ENCODE measurements at places on chromosomes 11 and 22. TPM values are rescaled to one million over a fixed set of nuclear protein-coding genes. Genes with fewer than 3 reads are reported as not detected.

Gene MRGPRE
- not detected for total RNA-seq

Gene CHST1
- 2.3 TPM for total RNA-seq

Gene LMO2
- total RNA-seq, result 24.2 TPM

Gene DEFB131B
- total RNA-seq, result not detected

Gene NLRP10
- total RNA-seq, result not detected

Gene ZNF215
- total RNA-seq, result 0.40 TPM

Gene LRRC32
- 35.1 TPM for total RNA-seq

Gene TPCN2
- 33.8 TPM for total RNA-seq

Gene YAP1
- 256 TPM for total RNA-seq

Gene MPPED2
- 6.8 TPM for total RNA-seq

Gene DNHD1
- total RNA-seq, result 20.9 TPM

Gene RASD2
- total RNA-seq, result 45.9 TPM

Gene SYVN1
- 19.0 TPM for total RNA-seq

Gene WBP2NL
- total RNA-seq, result 0.67 TPM

Gene OR52H1
- not detected for total RNA-seq

Gene GPR83
- 0.62 TPM for total RNA-seq

Gene KIRREL3
- 0.54 TPM for total RNA-seq

Gene UPK3A
- total RNA-seq, result not detected

Gene TENM4
- 5.5 TPM for total RNA-seq

Gene USH1C
- not detected for total RNA-seq

Gene PPFIA1
- total RNA-seq, result 54.3 TPM

Gene TMEM80
- total RNA-seq, result 65.8 TPM

Gene SLC1A2
- total RNA-seq, result 0.12 TPM

Gene TRPC6
- total RNA-seq, result 59.6 TPM

Gene LSP1
- 33.8 TPM for total RNA-seq

Gene CRYBB3
- not detected for total RNA-seq

Gene FAM181B
- total RNA-seq, result 1.2 TPM

Gene OR4C11
- total RNA-seq, result not detected

Gene HIC2
- total RNA-seq, result 4.9 TPM

Gene POLD4
- total RNA-seq, result 82.2 TPM

Gene VPREB1
- not detected for total RNA-seq

Gene GLYATL1
- total RNA-seq, result 3.9 TPM

Gene TMEM109
- total RNA-seq, result 117 TPM

Gene SEC14L2
- total RNA-seq, result 27.2 TPM

Gene SMTNL1
- not detected for total RNA-seq

Gene LRRN4CL
- total RNA-seq, result 36.7 TPM

Gene OR51B2
- total RNA-seq, result 0.67 TPM

Gene SYT8
- not detected for total RNA-seq

Gene OR56A1
- not detected for total RNA-seq

Gene OR5B21
- total RNA-seq, result not detected

Gene PGA4
- 1.2 TPM for total RNA-seq

Gene MMP11
- 8.4 TPM for total RNA-seq

Gene HPX
- not detected for total RNA-seq

Gene PGAP2
- 12.0 TPM for total RNA-seq

Gene CTSC
- total RNA-seq, result 77.2 TPM

Gene MMP1
- not detected for total RNA-seq

Gene PGR
- 8.1 TPM for total RNA-seq

Gene TMPRSS5
- 0.40 TPM for total RNA-seq

Gene NXPE4
- not detected for total RNA-seq

Gene PAMR1
- 5.6 TPM for total RNA-seq

Gene KDM4D
- 0.78 TPM for total RNA-seq

Gene SLC22A12
- total RNA-seq, result not detected

Gene FOSL1
- 1.8 TPM for total RNA-seq

Gene CSF2RB
- total RNA-seq, result 1.4 TPM

Gene UCP3
- total RNA-seq, result 2.5 TPM

Gene OR2AG2
- not detected for total RNA-seq

Measured in gastroesophageal sphincter (tissue), 4 donors.